ENCODE measurements at places on chromosomes 2 and 18.

DNA sequence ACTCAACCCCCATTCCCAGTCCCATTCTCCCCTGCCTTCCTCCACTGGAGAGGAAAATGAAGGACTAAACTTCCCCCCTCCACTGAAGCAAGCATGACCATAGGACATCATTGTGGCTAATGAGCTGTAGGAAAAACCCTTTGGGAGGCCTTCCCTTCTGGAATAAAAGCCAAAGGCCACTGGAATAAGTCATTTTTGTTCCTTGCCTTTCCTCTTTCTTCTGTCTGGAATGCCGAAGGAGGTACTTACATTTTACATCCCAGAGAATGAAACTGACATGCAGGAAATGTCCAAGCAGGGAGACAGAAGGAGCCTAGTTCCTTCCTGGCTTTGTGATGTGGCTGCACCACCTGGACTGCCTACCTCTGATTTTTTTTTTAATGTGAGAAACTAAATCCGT lies 9.1 kb upstream of the PTPRM start:
- H3K27ac ChIP-seq: no peak overlapping the region
- no peaks in the 10 kb centered on the region for H3K36me3 ChIP-seq
- no peak overlapping the region for H3K4me3 ChIP-seq
- no peak for DNase-seq
- no peaks in the 10 kb centered on the region for H3K4me1 ChIP-seq

DNA sequence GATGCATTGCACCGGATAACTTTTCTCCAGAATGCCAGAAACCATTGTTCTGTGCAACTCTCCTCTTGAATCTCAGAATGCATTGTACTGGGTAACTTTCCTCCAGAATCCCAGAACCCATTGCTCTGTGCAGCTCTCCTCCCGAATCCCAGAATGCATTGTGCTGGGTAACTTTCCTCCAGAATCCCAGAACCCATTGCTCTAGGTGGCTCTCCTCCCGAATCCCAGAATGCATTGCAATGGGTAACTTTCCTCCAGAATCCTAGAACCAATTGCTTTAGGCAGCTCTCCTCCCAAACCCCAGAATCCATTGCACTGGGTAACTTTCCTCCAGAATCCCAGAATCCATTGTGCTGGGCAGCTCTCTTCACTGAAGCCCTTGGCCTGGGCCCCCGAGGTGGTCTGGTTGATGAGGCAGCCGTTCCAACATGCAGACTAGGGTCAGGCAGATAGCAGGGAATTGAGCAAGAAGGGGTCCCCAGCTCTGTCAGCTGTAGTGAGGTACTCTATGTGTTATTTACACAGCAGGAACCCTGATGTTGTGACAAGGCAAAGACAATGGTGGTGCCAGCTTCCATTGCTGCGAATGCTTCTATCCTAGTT lies 9.4 kb downstream of the FOSL2 start:
- no peak for DNase-seq
- no peak overlapping the region for H3K27ac ChIP-seq
- no peak overlapping the region for H3K4me3 ChIP-seq
- H3K36me3 ChIP-seq: peaks cover 12% of the 10 kb centered on the region

DNA sequence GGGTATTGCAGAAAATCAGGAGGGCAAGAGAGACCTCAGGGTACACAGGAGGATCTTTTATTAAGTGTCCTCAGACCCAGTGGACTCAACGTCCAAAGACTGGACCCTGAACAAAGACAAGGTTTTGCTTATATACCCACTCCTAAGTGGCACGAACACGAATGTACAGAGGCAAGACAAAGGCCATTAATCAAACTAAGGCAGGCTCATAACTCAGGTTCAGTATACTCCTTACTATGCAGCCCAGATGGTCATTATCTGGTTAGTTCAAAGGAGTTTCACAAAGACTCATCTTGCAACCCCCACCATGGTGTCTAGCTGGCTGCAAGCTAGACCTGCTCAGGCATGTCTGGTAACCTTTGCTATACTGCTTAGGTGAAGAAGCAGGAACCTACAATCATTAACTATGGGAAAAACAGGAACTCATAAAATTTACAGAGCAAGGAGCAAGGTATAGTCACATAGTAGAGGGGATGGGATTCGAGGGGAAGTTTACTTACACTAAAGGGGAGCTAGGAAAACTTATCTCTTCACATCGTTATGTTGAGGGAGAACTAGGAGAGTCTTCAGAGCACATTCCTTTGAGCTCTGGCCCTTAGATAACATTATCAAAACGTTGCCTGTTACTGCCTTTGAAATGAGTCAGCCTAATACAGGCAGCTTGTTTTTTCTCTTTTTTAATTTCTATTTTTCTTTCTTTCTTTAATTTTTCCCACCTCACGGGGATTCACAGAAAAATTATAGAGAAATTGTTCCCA lies 33.9 kb downstream of the SLC4A3 start:
- H3K27me3 ChIP-seq: peaks cover 22% of the 10 kb centered on the region
- H3K36me3 ChIP-seq: no peaks in the 10 kb centered on the region
- H3K4me1 ChIP-seq: no peaks in the 10 kb centered on the region
- DNase-seq: no peak

- no peak overlapping the region for H3K4me3 ChIP-seq
- DNase-seq: no peak
These were observed 293.3 kb upstream of the TFPI start for GRCh38 chr2:187847245-187848208.

- no peaks in the 10 kb centered on the region for H3K4me1 ChIP-seq
- H3K4me3 ChIP-seq: no peak overlapping the region
- DNase-seq: no peak
- no peak overlapping the region for H3K27ac ChIP-seq
- H3K27me3 ChIP-seq: peaks cover 10% of the 10 kb centered on the region
- H3K36me3 ChIP-seq: no peaks in the 10 kb centered on the region
These were observed 8.4 kb upstream of the IER3IP1 start for GRCh38 chr18:47184419-47185050.

- no peak overlapping the region for H3K4me3 ChIP-seq
- no peak overlapping the region for H3K27ac ChIP-seq
- no peak for DNase-seq
- H3K27me3 ChIP-seq: peaks cover 37% of the 10 kb centered on the region
- H3K36me3 ChIP-seq: no peaks in the 10 kb centered on the region
These were observed 4.9 kb downstream of the INHBB start for GRCh38 chr2:120350801-120351320.

- H3K27ac ChIP-seq: peak overlapping the region; percentile 51
- DNase-seq: no peak
- H3K27me3 ChIP-seq: no peaks in the 10 kb centered on the region
- H3K4me3 ChIP-seq: no peak overlapping the region
- peaks cover 48% of the 10 kb centered on the region for H3K36me3 ChIP-seq
These were observed 262.0 kb downstream of the AFF3 start for GRCh38 chr2:99880148-99880963.

GRCh38 chr2:207616185-207616584 lies 9.0 kb downstream of the METTL21A start:
- H3K27me3 ChIP-seq: no peaks in the 10 kb centered on the region
- no peak for DNase-seq
- no peak overlapping the region for H3K4me3 ChIP-seq
- no peak overlapping the region for H3K27ac ChIP-seq

- no peak overlapping the region for H3K4me3 ChIP-seq
- H3K27me3 ChIP-seq: no peaks in the 10 kb centered on the region
- H3K4me1 ChIP-seq: no peaks in the 10 kb centered on the region
- no peak overlapping the region for H3K27ac ChIP-seq
These were observed 32.8 kb downstream of the ZNF892 start for GRCh38 chr2:95240091-95240490.

DNA sequence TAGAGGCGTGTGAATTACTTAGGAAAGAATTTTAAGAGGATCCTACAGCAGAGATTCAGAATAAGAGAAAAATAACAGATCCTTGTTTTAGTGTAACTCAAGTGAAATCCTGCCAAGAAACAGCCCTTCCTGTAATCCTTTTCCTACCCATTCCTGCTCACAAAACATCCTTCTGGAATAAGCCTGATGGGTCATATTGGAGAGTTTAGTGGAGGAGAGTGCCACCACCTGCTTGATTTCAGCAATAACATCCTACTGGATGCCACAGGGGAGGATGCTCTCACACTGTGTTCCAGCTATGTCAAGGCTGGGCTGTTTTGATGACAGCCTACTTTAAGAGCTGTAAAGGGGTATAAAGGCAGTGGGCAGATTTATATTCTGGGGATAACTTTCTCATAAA lies 54.8 kb upstream of the CCDC178 start:
- no peak for DNase-seq
- H3K4me3 ChIP-seq: no peak overlapping the region
- no peaks in the 10 kb centered on the region for H3K4me1 ChIP-seq
- no peak overlapping the region for H3K27ac ChIP-seq

DNA sequence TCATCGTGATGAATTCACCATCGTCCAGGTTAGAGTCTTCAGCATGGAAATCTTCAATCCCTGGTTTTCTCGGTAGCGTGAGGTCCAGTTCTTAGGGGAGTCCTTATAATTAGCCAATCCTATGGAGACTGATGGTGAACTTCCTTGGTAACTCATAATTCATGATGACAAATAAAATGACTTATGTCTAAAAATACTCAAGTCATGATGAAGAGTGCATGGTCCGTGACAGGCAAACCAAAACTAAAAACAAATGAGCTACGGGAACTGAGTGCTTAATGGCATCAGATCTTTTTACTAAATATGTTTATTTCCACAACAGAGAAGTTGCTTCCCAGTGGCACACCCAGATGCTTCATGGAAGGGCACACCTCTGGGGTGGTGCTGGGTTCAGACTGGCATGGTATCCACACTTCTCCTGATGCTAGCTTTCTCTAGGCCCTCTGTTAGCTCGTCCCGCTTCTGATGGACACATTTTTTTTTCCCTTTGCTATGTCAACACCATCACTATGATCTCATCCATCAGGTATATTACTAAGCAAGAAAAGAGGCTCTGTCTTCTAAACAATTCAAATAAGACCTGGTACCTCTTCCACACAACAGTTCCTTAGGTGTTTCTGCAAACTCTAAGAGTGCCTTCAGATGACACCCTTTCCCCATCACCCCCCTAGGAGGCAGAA lies 92.8 kb upstream of the NEDD4L start:
- no peak for DNase-seq
- peak overlapping the region; percentile 43 for H3K27ac ChIP-seq
- no peaks in the 10 kb centered on the region for H3K27me3 ChIP-seq
- no peak overlapping the region for H3K4me3 ChIP-seq
- peaks cover 15% of the 10 kb centered on the region for H3K4me1 ChIP-seq
- no peaks in the 10 kb centered on the region for H3K36me3 ChIP-seq

DNA sequence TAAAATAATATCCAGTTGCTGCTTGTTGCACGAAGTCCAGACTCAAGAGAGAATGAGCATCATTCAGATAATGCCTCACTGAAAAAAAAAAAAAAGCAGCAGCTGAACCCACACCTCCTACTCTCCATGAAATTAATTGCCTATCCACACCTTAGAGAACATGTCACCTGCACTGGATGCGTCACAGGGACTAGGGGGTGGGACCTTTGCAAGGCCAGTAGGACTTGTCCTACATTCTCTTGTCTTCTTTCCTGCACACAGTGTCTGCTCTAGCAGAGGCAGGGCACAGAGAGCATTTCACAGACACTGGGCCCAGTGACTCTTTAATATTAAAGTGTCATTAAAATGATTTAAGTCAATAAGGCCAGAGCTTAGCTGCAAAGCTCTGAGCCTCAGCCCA lies at the start of gene ABCA12:
Gene ABCA12, minus strand, starts transcription at position 148 of the 400 bp plus-strand sequence. CDS start 418 bp downstream, outside the sequence.
- H3K4me1 ChIP-seq: no peaks in the 10 kb centered on the region
- H3K27ac ChIP-seq: no peak within 1 kb of the TSS
- no peaks in the 10 kb centered on the region for H3K36me3 ChIP-seq
- DNase-seq: no peak

DNA sequence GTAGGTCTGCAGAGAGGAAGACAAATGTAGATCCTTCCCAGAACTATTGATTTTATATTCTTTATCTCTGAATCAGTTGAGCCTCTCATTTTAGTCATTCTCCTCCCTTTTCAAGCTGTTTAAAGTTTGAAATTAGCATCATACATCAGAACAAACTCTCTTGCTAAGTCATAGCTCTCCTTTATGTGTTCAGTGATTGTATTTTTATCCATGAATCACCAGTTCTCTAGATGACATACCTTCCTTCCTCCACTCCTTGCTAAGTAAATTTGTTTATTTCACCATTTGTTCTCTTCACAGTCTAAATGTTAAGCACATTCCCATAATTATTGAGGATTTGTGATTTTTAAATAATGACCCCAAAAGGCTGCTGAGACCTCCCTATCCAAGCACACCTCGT lies 63.5 kb upstream of the RAPGEF4 start:
- H3K36me3 ChIP-seq: no peaks in the 10 kb centered on the region
- H3K27me3 ChIP-seq: peaks cover 6% of the 10 kb centered on the region
- no peak for DNase-seq
- H3K27ac ChIP-seq: no peak overlapping the region
- H3K4me1 ChIP-seq: no peaks in the 10 kb centered on the region

DNA sequence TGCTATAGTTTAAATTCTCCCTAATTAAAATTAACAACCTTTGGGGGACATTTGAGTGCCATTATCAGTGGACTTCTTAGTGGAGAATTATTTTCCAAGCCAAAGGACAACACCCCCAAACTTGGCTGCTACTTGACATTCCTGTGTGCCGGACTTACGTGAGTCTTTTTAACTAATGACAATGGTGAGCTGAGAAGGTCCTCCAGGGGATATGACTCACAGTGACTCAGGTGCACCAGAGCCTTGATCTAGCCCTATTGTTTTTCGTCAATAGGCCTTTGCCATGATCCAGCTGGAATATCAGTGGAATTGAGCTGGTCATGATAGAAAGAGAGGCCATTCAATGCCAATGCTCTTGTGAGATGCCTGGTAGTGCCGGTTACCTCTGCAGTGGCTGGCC lies 118.1 kb upstream of the CXCR4 start:
- no peaks in the 10 kb centered on the region for H3K27me3 ChIP-seq
- peaks cover 93% of the 10 kb centered on the region for H3K4me1 ChIP-seq
- H3K4me3 ChIP-seq: no peak overlapping the region
- no peak for DNase-seq
- no peaks in the 10 kb centered on the region for H3K36me3 ChIP-seq

- H3K4me1 ChIP-seq: peaks cover 32% of the 10 kb centered on the region
- H3K27me3 ChIP-seq: no peaks in the 10 kb centered on the region
- peak; percentile 62 for DNase-seq
- peak overlapping the region; percentile 95 for H3K4me3 ChIP-seq
- peak overlapping the region; percentile 90 for H3K27ac ChIP-seq
These were observed 1.1 kb downstream of the HK2 start for GRCh38 chr2:74834792-74835755.

DNA sequence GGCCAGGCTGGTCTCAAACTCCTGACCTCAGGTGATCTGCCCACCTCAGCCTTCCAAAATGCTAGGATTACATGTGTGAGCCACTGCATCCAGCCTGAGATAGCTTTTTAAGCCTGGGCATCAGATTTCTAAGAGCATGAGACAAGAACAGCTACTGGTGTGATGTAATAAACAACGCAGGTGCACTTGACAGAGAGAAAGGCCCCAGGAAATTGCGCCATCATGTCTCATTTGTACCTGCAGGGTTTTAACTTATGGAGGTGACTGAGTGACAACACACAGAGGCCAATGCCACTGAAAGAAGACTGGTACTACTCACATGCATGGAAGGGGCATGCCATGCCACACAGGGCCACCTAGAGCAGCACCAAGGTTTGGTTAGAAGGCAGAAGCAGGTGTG lies 209.4 kb downstream of the SP3 start:
- H3K36me3 ChIP-seq: no peaks in the 10 kb centered on the region
- no peak overlapping the region for H3K4me3 ChIP-seq
- H3K27ac ChIP-seq: no peak overlapping the region
- peaks cover 7% of the 10 kb centered on the region for H3K27me3 ChIP-seq
- no peak for DNase-seq

- no peaks in the 10 kb centered on the region for H3K27me3 ChIP-seq
- no peaks in the 10 kb centered on the region for H3K36me3 ChIP-seq
- no peak overlapping the region for H3K27ac ChIP-seq
- no peaks in the 10 kb centered on the region for H3K4me1 ChIP-seq
- no peak overlapping the region for H3K4me3 ChIP-seq
These were observed 5.4 kb downstream of the CTAGE1 start for GRCh38 chr18:22412176-22412911.

Measured in activated B cell treated with CpG ODN at 0.5 μM for 24 hours (primary cell).